ENCODE measurements at places on chromosomes 12 and 14.

DNA sequence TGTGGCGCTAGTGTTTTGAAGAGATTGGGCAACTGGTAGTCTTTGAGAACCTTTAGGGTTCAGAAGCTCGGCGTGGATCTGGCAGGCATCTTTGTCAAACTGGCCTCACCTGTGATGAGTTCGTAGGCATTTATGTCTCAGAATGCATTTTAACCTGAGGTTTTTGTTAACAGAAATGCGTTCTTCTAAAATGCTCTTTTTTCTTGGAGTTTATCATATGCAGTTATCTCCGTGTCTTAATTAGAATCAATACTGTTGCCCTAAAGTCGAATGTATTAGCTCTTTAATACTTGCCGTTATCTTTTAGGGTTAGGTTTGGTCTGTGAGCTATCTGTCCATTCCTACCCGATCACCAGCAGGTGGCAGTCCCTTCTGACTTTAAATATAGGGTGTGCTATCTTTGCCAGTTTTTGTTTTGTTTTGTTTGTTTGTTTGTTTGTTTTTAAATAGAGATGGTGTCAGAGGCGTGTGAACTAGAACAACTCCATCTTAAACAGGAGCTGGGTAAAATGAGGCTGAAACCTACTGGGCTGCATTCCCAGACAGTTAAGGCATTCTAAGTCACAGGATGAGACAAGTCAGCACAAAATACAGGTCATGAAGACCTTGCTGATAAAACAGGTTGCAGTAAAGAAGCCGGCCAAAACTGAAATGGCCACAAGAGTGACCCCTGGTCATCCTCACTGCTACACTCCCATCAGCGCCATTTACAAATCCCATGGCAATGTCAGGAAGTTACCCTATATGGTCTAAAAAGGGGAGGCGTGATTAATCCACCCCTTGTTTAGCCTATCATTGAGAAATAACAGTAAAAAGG is 1.4 kb downstream of the ATF1 start:
- DNase-seq: no peak

DNA sequence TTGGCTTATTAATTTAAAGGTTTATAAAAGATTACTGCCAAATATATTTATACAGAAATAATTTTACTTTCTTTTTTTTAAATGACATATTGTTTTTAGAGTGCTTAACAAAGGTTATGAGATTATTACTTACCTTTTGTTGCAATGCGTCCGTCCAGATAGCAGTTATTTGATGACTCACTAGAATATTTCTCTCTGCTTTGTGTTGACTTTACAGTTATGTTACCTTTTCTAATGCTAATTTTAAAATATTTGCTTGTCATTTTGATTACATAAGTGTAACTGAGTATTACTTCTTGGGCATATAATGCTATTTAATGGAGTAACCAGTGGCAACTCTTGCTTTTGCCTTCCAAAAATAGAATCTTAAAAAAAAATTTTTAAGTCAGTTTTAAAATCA is 6.3 kb upstream of the PZP start:
- DNase-seq: no peak

DNA sequence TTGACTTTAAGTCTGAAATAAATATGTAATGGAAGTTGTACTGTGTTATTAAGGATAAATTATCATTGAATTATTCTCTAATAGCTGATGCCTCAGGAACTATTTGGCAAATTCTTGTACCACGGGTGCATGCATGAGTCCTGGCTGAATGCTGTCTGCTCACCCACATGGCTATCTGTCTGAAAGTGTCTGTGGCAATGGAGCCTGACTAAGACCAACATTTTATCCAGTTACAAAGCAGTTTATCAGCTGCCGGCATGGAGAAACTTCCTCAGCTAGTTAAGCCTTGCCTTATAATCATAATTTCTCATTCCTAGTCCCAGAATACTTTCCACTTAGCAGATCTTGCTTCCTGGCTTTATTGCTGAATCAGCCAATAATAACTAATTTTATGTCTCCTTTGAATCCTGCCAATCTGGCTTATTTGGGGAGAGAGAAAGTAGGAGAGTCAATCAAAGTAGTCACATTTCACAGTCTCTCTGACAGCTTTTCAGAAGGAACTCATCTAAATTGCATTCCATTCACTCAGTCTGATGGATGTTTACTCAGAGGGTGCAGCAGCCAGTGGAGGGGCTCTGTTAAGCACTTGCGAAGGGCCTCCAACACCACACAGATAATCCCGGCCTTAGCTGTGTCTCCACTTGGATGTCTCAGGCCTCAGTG is 280.6 kb upstream of the CLEC14A start:
- DNase-seq: no peak

- DNase-seq: no peak
Observed at GRCh38 chr12:29782871-29783772, 620 bp downstream of the TMTC1 start.

All from thoracic aorta (tissue), 2 donors.